RPMI7951 (cell line): ENCODE measurements at places on chromosomes 13 and 19.

GRCh38 chr13:20727856-20728255 lies 24.4 kb downstream of the IL17D start:
- no peak for DNase-seq

DNA sequence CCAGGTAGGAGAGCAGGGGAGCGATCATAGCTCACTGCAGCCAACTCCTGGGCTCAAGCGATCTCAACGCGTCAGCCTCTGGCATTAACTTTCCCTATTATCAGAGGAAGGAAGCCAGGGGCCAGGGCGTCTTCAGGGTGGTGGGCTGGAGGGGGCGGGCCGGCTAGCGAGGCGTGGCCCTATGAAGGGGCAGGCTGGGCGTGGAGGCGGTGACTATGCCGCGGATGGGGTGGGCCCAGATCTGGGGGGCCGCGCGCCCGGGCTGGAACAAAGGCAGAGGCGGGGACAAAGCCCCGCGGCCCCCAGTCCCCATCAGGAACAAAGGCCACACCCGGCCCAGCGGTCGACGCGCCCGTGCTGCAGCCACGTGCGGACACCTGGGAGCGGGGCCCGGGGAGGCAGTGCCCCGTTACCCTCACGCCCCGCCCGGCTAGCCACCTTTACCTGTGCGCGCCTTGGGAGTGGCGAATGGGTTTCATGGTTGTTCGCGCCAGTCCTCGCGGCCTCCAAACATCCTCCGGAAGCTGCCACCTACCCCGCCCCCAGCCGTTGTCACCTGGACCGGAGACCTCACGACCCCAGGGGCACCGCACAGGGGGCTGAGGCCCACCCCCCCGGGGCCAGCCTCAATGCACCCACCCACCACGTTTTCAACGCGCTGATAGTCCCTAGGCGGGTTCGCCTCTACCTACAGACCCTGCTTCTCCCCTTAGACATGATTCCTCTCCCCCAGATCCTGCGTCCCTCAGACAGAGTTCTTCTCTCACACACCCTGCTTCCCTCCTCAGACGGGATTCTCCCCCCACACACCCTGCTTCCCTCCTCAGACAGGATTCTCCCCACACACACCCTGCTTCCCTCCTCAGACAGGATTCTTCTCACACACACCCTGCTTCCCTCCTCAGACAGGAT lies 5.4 kb upstream of the TRIM28 start:
- DNase-seq = no peak

DNA sequence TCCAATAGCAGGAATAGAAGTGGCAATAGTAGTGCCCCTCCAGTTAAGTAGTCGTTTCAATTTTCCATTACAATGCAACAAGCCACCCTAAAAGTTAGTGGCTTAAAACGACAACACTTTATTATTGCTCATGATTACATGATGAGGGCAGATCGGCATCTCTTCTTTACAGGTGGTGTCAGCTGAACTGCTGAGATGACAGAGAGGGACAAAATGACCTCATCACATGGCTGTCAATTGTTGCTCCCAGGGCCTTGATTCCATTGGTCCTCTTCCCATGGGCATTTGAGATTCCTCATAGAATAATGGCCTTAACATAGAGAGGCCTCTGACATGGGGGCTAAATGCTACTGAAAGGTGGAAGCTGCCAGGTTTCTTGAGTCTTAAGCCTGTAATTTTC lies 679.8 kb upstream of the KLHL1 start:
- DNase-seq = no peak

DNA sequence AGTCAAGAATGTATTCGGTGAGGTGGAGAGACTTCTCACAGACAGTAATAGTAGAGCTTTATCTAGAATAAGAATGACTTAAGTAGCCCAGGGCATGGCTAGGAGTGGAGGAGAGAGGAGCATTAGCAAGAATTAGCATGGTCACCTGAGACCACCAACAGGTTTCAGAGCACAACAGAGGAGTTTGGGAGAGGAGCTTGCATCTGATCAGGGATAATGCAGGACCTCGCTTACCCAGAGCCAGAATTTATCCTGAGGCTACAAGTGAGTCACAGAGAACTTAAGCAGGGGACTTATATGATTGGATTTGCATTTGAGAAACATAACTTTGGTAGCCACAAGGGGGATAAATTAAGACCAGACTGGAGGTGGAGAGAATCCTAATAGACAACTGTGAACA lies 102.1 kb upstream of the FNDC3A start:
- DNase-seq = peak; percentile 80

- no peak for DNase-seq
Observed at GRCh38 chr13:22703601-22704209, 477.1 kb upstream of the SGCG start.

DNA sequence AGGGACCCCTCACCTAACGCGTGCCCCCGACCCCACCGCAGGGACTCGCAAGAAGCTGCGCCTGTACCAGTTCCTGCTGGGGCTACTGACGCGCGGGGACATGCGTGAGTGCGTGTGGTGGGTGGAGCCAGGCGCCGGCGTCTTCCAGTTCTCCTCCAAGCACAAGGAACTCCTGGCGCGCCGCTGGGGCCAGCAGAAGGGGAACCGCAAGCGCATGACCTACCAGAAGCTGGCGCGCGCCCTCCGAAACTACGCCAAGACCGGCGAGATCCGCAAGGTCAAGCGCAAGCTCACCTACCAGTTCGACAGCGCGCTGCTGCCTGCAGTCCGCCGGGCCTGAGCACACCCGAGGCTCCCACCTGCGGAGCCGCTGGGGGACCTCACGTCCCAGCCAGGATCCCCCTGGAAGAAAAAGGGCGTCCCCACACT lies 4.7 kb upstream of the MYBPC2 start:
- peak; percentile 59 for DNase-seq
